Breast epithelium (tissue), 4 donors: ENCODE measurements at places on chromosomes 2 and 18. TPM values are rescaled to one million over a fixed set of nuclear protein-coding genes. Genes with fewer than 3 reads are reported as not detected.

The TNFRSF11A gene
- total RNA-seq: 4.2 TPM

- no peak overlapping the region for H3K4me3 ChIP-seq
- DNase-seq: no peak
- no peak overlapping the region for H3K27ac ChIP-seq
- no peaks in the 10 kb centered on the region for H3K4me1 ChIP-seq
- no peaks in the 10 kb centered on the region for H3K36me3 ChIP-seq
These were observed 235.1 kb upstream of the ZNF804A start for GRCh38 chr2:184363213-184363612.

The MALT1 gene
- total RNA-seq: 26.9 TPM

DNA sequence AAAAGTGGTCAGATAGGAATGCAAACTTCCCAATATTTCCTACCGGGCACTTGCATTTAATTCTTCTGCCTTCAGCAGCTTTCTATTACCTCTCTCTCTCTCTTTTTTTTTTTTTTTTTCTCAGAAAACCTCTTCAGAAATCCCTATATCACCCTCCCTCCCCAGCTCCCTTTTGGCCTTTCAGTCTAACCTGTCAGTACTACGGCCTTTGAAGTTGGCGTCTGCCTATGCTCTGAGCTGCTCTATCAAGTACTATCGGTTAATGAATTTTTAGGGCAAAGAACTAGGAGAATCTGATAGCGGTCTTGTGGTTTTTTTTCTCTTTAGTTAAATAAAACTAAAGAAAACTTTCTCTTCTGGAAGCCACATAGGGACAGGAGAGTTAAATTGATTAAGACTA, 122.4 kb upstream of the MAPRE2 start:
- no peak overlapping the region for H3K27ac ChIP-seq
- no peak overlapping the region for H3K4me3 ChIP-seq
- H3K4me1 ChIP-seq: no peaks in the 10 kb centered on the region

The ANKRD53 gene
- 4.9 TPM for total RNA-seq
